B cell (primary cell): ENCODE measurements at places on chromosomes 3 and 15. TPM values are rescaled to one million over a fixed set of nuclear protein-coding genes. Genes with fewer than 3 reads are reported as not detected.

TMEM207 gene
- not detected in 2 replicates for polyA plus RNA-seq

PPP2R3A gene
- polyA plus RNA-seq: 0.03 and 0.09 TPM in 2 replicates

INSYN1 gene
- polyA plus RNA-seq: not detected in 2 replicates

VIPR1 gene
- polyA plus RNA-seq: 0.79 and 8.0 TPM in 2 replicates

ANKRD63 gene
- not detected in 2 replicates for polyA plus RNA-seq

COPG1 gene
- 48.9 and 56.0 TPM in 2 replicates for polyA plus RNA-seq

ONECUT1 gene
- not detected in 2 replicates for polyA plus RNA-seq

GALNT15 gene
- polyA plus RNA-seq: not detected in 2 replicates

GRCh38 chr3:132871956-132872355 is 149.7 kb upstream of the NPHP3 start:
- no peak for DNase-seq
- no peak overlapping the region for H3K4me3 ChIP-seq
- no peaks in the 10 kb centered on the region for H3K4me1 ChIP-seq
- H3K27ac ChIP-seq: no peak overlapping the region
- no peaks in the 10 kb centered on the region for H3K36me3 ChIP-seq

DNA sequence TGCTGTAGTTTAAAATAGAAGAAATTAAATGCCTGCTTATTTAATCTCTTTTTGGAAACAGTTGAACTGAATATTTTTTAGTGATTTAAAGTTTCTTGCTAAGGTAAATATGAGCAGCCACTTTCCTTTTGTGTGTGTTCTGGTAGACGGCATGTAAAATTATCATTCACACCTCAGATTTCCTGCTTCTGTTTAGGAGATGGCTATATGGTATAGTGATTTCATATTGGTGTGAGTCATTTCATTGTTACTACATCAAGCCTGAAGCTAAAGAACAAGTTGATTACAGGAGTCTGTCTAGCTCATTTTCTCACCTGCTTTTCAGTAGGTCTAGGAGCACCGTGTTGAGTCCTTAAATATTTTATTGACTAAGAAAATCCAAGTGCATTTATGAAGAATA is 2.2 kb downstream of the LRCH3 start:
- H3K4me3 ChIP-seq: no peak overlapping the region
- H3K27me3 ChIP-seq: no peaks in the 10 kb centered on the region
- peaks cover 39% of the 10 kb centered on the region for H3K4me1 ChIP-seq
- H3K27ac ChIP-seq: peak overlapping the region; percentile 59

GRCh38 chr3:76107935-76108570 is 322.7 kb upstream of the ZNF717 start:
- no peak overlapping the region for H3K4me3 ChIP-seq
- H3K27ac ChIP-seq: no peak overlapping the region
- H3K27me3 ChIP-seq: no peaks in the 10 kb centered on the region
- no peak for DNase-seq
- no peaks in the 10 kb centered on the region for H3K4me1 ChIP-seq

GRCh38 chr3:149216193-149216869 is 5.3 kb downstream of the CP start:
- no peaks in the 10 kb centered on the region for H3K36me3 ChIP-seq
- no peak overlapping the region for H3K4me3 ChIP-seq
- H3K4me1 ChIP-seq: no peaks in the 10 kb centered on the region
- no peaks in the 10 kb centered on the region for H3K27me3 ChIP-seq
- DNase-seq: no peak

DNA sequence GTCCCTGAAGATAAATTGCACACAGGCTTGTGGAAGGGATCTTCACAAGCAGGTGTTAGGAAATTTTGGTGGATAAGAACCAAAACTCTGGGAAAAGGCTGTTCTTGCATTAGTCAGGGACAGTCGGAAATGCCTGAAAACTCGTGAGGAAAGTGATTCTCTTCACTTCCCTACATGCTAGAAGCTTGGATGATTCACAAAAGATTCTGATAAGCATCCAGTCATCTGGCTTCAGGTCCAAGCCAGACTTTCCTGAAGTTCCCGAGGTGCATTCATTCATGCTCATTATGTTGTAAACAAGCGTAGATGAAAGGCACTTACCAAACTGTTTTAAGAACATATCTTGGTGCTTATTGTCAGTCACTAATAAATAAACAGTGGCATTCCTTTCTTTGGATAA is 1028.7 kb downstream of the NTRK3 start:
- no peak for DNase-seq
- H3K4me1 ChIP-seq: no peaks in the 10 kb centered on the region
- no peak overlapping the region for H3K27ac ChIP-seq
- no peaks in the 10 kb centered on the region for H3K27me3 ChIP-seq

DNA sequence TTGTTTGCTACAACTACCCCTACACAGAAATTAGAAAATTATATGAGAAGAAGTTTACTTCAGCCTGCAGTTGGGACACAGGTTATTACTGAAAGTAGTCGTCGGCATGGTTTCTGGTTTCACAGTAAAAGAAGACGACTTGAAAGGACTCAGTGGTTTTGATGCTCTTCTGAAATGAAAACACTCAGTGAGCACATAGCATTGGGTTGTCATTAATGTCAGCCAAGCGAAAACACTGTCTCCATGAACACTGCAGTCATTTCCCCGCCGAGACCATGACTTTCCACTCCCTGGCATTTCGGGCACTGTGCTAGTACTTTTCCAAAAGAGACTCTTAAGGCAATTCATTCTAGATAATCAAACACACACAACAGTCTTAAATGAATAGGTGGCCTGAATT is 69.2 kb upstream of the ICE2 start:
- no peak for DNase-seq
- H3K27ac ChIP-seq: no peak overlapping the region

GRCh38 chr15:84861781-84862180 is 22.7 kb upstream of the SLC28A1 start:
- DNase-seq: no peak
- no peaks in the 10 kb centered on the region for H3K36me3 ChIP-seq
- no peak overlapping the region for H3K27ac ChIP-seq
- H3K4me1 ChIP-seq: no peaks in the 10 kb centered on the region
- H3K27me3 ChIP-seq: no peaks in the 10 kb centered on the region

GRCh38 chr3:9035473-9035872 is 72.2 kb upstream of the RAD18 start:
- no peak overlapping the region for H3K4me3 ChIP-seq
- no peak overlapping the region for H3K27ac ChIP-seq
- no peaks in the 10 kb centered on the region for H3K4me1 ChIP-seq
- no peaks in the 10 kb centered on the region for H3K36me3 ChIP-seq

- no peak for DNase-seq
- no peak overlapping the region for H3K4me3 ChIP-seq
- no peaks in the 10 kb centered on the region for H3K4me1 ChIP-seq
- no peaks in the 10 kb centered on the region for H3K36me3 ChIP-seq
- no peak overlapping the region for H3K27ac ChIP-seq
Measured at GRCh38 chr15:62792986-62793751, 249.4 kb upstream of the TPM1 start.

DNA sequence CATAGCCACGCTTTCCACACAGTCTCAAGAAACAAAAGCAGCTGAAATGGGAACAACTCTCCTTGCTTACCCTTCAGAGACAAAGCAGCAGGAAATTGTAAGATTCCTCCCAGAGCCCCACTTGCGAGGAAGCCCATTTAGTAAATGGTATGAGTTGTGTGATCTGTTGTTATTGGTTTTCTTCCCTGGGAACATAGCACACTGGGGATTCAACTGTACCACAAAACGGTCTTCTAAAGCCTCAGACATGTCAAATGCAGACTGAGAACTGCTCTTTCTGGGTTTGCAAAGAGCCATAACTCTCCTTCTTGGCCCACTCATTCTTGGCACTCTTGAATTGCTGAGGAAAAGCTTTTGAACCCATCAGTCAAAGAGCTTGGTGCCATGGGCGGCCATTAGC is 101.0 kb upstream of the COL8A1 start:
- no peaks in the 10 kb centered on the region for H3K36me3 ChIP-seq

DNA sequence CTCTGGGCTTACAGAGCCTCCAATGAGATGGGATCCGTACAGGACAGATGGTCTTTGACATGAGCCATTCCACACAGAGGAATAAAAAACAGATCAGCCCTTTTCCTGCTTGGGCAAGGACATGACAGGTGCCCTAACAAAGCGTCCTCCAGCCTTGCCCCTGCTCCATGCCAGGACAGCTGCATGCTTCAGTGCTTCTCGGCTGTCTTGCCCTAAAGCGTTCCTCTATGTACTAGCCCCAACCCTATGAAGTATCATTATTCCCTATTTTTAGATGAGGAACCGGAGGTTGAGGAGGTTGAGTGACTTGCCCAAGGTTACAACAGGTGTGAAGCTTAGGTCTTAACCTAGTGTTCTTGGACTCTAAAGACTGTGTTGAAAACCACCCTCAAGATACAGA is 10.5 kb downstream of the POMGNT2 start:
- no peaks in the 10 kb centered on the region for H3K4me1 ChIP-seq
- H3K27me3 ChIP-seq: no peaks in the 10 kb centered on the region
- DNase-seq: no peak
- no peak overlapping the region for H3K4me3 ChIP-seq

DNA sequence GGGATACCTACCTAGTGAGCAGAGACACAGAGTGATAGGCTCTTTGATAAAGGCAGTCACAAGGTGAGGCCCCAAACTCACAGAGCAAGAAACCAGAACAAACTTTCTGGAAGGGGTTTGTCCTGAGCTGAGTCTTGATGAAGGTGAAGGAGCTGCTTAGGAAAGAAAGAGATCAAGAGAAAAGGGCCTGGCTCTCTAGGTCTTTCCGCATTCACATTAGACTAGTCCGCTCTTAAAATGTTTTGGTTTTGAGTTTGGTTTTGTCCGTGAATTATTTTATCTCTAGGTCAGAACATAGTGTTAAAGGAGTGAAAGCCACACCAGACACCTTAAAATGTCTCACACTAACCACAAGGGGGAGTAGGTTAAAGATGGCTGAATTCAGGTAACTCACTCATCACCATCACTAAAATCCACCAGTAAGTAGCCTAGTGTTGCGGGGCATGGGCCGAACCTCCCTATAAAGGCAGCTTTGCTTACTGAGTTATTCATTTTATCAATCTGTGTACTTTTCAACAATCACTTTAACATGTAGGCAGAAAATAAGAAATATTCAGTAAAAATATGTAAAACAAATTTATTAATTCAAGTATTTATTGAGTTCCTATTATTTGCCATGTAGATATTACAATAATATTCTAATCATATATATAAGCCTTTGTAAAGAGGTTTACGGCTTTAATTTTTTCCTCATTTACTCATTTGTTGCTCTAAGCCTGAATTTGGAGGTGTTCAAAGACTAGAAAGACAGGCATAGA is 121.5 kb upstream of the TSC22D2 start:
- no peaks in the 10 kb centered on the region for H3K36me3 ChIP-seq
- no peak overlapping the region for H3K4me3 ChIP-seq
- H3K4me1 ChIP-seq: no peaks in the 10 kb centered on the region
- peak; percentile 68 for DNase-seq
- no peak overlapping the region for H3K27ac ChIP-seq
- H3K27me3 ChIP-seq: no peaks in the 10 kb centered on the region

DNA sequence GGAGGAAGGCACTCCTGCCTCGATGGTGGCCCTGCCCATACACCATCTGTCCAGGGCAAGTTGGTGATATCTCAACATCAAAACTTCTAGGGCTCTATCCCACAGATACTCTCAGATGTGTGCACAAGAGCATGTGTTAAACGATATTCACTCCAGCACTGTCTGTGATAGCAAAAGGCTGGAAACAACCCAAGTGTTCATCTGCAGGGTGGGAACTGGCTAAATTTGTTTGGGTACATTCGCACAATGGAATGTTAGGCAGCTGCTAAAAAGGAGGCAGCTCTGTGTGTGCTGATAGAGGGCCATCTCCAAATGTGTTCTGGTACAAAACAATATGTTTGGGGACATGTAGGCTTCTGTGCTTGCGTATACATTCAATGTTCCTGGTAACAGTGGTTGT is 19.8 kb downstream of the IGDCC4 start:
- peaks cover 3% of the 10 kb centered on the region for H3K27me3 ChIP-seq
- H3K4me3 ChIP-seq: no peak overlapping the region
- no peak overlapping the region for H3K27ac ChIP-seq
- H3K4me1 ChIP-seq: no peaks in the 10 kb centered on the region
- DNase-seq: no peak

DNA sequence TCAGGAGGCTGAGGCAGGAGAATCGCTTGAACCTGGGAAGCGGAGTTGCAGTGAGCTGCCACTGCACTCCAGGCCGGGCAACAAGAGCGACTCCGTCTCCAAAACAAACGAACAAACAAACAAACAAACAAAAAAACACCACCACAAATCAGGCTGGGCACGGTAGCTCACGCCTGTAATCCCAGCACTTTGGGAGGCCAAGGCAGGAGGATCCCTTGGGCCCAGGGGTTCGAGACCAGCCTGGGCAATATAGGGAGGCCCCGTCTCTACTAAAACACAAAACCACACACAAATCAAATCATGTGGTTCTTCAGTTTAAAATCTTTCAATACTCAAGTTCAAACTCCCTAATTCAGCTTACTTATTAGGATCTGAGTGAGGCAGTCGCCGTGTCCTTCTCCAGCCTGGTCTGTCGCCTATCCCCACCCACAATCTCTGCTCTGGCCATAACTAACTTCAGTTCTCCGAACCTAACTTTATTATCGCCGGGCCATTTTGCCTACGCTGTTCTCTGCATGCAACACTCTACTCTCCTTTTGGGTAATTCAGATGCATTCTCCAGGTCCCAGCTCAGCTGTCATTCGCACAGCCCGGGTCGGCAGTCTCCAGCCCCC is 660 bp upstream of the RTF1 start:
- H3K27me3 ChIP-seq: no peaks in the 10 kb centered on the region
- H3K4me3 ChIP-seq: peak overlapping the region; percentile 90
- peak overlapping the region; percentile 55 for H3K27ac ChIP-seq

GRCh38 chr15:43868406-43868805 is 41.6 kb downstream of the WDR76 start:
- H3K4me3 ChIP-seq: no peak overlapping the region
- H3K27me3 ChIP-seq: no peaks in the 10 kb centered on the region
- no peaks in the 10 kb centered on the region for H3K36me3 ChIP-seq
- no peak overlapping the region for H3K27ac ChIP-seq
- no peaks in the 10 kb centered on the region for H3K4me1 ChIP-seq

DNA sequence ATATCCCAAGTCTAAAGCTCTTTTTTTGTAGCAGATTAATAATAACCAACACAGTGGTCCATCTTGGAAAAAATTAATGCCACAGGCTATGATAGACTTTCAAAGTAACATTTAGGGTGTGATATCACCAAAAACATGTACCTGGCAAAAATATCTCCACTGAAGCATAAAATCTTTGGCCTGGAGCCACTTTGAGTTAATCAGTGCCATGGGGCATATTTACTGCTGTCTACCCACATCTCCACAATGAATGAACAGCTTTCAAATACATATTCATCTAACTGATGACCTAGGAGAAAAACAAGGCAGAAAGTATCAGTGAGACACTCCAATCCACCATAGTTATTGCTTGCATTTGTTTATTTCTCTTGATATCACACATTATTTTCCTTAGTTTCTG is 296.0 kb upstream of the MDFIC2 start:
- no peaks in the 10 kb centered on the region for H3K36me3 ChIP-seq
- no peaks in the 10 kb centered on the region for H3K4me1 ChIP-seq
- no peaks in the 10 kb centered on the region for H3K27me3 ChIP-seq
- no peak overlapping the region for H3K27ac ChIP-seq
- no peak for DNase-seq
- H3K4me3 ChIP-seq: no peak overlapping the region

- H3K27me3 ChIP-seq: no peaks in the 10 kb centered on the region
- no peak for DNase-seq
- H3K27ac ChIP-seq: no peak overlapping the region
- H3K4me1 ChIP-seq: no peaks in the 10 kb centered on the region
- no peak overlapping the region for H3K4me3 ChIP-seq
Measured at GRCh38 chr3:59381282-59381681, 331.5 kb upstream of the CFAP20DC start.

- no peaks in the 10 kb centered on the region for H3K27me3 ChIP-seq
- no peak for DNase-seq
- no peak overlapping the region for H3K27ac ChIP-seq
- H3K36me3 ChIP-seq: no peaks in the 10 kb centered on the region
- H3K4me1 ChIP-seq: peaks cover 38% of the 10 kb centered on the region
Measured at GRCh38 chr3:143814443-143814889, 33.8 kb downstream of the SLC9A9 start.
